SK-N-SH treated with all-trans-retinoic acid at 6 μM for 48 hours (cell line): ENCODE measurements at places on chromosomes 1 and 21.

- ATAC-seq = no peak
Measured at GRCh38 chr1:44827197-44828002, 15.7 kb downstream of the PTCH2 start.

DNA sequence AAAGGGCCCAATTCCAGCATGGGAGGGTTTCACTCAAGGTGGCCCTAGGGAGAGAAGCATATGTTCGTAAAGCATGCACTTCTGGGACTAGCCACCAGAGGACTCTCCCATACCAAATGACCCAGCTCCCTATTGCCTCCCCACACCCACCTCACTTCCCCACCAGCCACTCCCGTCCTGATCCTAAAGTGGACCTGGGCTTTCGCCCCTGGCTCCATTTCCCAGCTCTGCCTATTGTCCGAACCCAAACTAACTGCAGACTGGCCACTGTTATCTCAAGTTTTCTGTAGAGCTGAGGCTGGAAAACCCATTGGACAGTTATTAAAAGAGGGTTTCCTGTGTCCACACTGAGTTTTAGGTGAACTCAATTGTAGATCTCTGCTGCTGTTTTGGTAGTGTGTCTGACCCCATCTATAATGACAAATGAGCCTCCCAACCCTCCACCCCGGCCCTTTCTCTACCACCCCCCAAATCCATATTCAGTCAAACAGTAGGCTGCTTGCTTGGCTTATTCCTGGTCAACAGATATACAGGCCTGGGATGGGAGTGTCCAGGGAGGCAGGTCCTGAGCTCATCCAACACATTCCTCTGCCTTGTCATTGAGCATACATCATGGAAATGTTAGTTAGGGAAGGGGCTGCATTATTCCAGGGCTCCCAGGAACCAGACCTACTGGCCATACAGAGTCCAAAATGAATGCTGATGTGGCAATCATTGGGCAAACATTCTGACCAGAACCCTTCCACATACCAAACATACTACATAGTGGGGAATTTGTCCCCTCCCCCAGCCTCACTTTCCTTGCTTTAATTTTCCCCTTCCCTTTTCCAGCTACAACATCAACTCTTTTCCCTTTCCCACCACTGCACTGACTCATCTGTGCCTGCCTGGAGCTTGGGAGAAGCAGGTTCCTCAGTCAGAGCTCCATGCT, 59.2 kb downstream of the ABCA4 start:
- ATAC-seq = peak; percentile 97

DNA sequence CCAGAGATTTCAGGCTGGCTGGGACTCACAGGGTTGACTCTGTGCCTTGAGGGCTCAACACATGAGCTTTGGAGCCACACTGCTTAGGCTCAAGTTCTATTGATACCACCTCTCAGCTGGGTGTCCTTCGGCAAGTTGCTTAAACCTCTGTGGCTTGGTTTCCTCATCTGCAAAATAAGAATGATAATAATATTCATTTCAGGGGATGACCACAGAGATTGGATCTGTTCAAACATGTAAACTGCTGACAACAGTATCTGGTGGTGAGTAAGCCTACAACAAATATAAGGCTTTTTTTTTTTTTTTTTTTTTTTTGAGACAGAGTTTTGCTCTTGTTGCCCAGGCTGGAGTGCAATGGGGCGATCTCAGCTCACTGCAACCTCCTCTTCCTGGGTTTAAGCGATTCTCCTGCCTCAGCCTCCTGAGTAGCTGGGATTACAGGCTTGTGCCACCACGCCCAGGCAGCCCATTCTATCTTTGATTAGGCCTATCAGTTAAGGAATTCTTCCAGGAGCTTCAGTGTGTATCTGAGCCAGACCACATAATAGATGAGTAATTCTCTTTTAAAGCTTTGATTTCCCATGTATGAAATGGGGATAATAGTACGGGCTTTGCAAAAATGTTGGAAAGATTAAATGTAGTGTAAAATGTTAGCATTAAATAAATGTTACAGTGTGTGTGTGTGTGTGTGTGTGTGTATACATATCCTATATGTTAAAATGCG, 437.6 kb downstream of the PRDM2 start:
- ATAC-seq = no peak

DNA sequence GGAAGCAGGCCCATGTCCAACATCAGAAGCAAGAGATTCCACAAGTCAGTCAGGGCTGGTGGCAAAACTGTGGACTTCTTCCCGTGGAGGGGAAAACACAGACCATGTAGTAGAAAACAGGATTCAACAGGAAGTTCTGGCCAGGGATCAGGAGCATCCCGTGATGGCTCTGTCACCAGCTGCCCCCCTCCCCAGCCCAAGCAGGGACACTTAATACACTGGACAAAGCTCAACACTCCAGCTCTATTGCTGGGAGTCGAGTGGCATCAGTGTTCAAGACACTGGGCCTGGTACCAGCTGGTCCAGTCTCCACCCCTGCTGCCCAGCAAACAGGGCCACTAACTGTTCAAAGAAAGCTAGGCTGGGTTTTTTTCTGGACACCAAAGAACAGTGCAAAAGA, 3.7 kb downstream of the SLC45A3 start:
- no peak for ATAC-seq

GRCh38 chr1:17287130-17287776, 20.7 kb upstream of the PADI4 start:
- peak; percentile 46; the same call in 2 of the 3 replicates for ATAC-seq

GRCh38 chr1:215201283-215201682, 118.7 kb downstream of the KCNK2 start:
- ATAC-seq = no peak

- ATAC-seq = no peak
Measured at GRCh38 chr1:209767096-209767495, 11.2 kb downstream of the TRAF3IP3 start.

- ATAC-seq = no peak
Measured at GRCh38 chr1:155944444-155944799, 3.0 kb downstream of the RXFP4 start.

DNA sequence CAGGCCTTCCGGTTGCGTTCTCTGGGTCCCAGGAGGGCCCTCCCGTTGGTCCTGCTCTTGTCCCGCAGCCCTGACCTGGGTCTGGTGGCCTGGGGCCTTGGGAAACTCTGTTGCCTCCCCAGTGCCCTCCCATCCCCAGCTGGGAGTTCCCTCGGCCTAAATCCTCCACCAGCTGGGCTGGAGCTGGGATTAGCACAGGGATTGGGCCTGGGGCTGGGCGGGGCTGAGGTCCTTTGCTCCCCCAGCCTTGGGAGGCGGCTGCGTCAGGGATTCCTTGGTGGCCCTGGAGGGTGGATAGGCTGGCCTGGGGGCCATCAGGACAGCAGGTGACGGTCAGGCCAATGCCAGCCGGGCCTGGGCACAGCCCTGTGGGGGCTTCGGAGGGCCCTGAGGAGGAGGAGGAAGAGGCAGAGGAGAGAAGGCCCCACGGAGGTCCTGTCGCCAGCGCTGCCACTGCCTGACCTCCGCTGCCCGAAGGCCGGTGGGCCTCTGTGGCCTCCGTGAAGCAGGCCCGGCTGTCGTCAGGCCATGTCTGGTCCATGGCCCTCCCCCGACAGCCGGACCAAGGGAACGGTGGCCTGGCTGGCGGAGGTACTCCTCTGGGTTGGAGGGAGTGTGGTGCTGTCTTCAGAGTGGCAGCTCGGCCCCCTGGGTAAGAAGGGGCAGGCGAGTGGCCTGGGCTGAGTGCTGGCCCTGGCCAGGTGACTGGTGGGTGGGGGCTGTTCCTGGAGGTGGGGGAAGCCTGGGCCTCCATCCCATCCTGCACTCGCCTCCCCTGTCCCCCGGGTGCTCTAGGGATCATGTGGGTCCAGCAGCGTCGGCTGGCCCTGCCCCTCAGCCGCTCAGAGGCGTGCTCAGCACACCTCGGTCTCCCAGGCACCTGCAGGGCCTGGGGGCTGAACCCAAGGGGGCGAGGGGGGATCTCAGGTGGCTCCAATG, at the start of gene PLCH2:
PLCH2 (plus strand) TSS at position 229 of the 939 bp plus-strand sequence; CDS start at position 529, 300 bp downstream.
- no peak for ATAC-seq

DNA sequence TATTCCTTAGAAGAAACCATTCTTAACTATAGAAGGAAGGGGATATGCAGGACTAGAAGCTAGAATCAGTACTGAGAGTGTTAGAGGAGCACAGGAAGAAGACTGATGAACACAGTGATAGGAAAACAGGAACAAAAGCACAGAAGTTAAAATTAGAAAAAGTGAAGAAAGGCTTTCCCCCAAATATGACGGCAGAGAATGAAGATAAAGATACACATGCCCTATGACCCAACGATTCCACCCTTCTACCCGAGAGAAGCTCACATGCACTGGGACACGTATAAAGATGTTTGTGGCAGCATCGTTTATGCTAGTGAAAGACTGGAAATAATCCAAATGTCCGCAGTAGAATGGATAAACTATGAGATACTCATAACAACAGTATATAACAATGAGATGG, 74.2 kb downstream of the DTL start:
- no peak for ATAC-seq

GRCh38 chr1:25763493-25763892, 36.5 kb upstream of the SELENON start:
- no peak for ATAC-seq

GRCh38 chr1:28796352-28797211, 15.4 kb upstream of the OPRD1 start:
- ATAC-seq = no peak

DNA sequence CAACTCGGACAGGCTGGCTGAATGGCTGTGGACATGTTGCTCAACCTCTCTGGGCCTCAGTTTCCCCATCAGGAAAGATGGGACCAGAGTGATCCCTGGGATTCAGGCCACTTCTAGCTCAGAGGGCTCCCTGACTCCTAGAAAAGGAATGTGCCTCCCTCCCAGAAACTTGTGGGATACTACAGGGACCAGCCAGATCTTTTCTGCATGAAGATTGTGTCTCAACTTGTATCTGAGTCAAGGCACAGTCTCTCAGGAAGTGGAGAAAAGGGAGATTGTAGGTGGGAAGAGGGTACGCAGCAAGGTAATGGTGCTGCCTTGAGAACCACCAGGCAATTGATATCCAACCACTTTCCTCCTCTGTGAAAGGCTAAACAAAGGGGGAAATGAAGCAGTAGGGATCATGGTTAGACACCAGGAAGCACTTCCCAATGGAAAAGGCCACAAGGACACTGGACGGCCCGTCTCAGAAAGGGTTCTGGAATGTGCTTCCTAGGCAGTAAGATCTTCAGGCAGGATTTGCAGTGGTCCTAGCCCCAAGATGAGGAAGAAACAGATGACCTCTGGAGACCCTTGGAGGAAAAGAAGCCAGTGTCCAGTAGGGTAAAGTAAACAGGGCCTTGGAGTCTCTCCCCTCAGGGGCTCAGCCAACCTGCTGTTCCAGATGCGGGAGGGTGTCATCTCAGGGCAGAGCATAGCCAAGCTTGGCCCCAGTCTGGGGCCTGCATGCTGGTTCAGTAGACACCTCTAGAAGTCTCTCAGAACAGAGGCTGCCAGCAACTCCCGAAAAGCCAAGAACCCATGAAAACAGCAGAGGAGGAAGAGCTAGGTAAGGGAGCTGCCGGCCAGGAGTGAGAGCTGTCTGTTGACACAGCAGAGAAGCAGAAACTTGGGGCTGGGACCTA, 16.8 kb downstream of the IFFO2 start:
- no peak for ATAC-seq

- ATAC-seq = no peak
Measured at GRCh38 chr1:43334453-43335205, 3.0 kb upstream of the MPL start.

- no peak for ATAC-seq
Measured at GRCh38 chr1:201083741-201084140, 28.5 kb downstream of the CACNA1S start.

- ATAC-seq = no peak
Measured at GRCh38 chr1:184930232-184930631, 44.1 kb downstream of the NIBAN1 start.

- ATAC-seq = no peak
Measured at GRCh38 chr1:236257216-236257615, 24.5 kb downstream of the ERO1B start.

DNA sequence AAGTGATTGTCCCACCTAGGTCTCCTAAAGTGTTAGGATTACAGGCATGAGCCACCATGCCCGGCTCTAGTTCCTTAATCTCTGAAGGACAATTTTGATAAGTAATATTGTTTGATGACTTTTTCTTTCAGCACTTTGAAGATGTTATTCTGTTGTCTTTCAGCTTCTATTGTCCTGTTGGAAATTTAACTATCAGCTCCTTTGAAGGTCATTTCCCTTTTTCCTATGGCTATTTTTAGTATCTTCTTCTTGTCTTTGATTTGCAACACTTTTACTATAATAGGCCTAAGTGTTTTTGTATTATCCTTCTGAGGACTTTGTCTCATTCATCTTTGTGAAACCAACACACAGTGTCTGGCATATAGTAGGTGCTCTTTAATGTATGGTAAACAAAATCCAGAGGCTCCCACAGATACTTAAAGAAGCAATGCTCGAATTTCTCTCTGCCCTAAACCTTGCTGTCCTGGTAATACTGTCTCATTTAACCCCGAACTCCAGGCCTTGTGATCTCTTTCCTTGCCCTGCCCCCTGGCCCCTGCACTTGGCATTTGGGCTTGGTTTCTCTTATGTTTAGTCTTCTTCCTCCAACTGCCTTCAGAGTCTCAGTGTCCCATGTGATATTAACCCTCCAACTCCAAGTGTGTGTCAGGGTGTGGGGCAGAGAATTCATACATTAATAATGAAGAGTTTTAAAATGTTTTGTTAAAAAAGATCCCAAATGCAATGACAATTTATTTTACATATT, 19.0 kb upstream of the AGO1 start:
- ATAC-seq = no peak

DNA sequence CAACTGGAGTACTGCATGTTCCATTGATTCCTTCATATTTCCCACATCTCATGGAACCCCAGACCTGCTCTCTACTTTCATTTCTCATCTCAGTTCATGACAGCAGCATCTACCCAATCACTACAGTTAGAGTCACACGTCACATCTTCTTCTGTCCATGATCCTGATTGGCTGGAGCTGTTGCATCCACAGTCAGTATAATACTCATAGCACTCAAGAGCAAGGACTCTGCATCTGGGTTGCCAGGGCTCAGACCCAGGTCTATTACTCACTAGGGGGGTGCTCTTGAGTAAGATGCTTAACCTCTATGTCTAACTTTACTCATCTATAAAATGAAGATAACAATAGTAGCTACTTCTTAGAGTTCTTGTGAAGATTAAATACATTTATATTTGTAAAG, 4.4 kb upstream of the XPR1 start:
- ATAC-seq = no peak

DNA sequence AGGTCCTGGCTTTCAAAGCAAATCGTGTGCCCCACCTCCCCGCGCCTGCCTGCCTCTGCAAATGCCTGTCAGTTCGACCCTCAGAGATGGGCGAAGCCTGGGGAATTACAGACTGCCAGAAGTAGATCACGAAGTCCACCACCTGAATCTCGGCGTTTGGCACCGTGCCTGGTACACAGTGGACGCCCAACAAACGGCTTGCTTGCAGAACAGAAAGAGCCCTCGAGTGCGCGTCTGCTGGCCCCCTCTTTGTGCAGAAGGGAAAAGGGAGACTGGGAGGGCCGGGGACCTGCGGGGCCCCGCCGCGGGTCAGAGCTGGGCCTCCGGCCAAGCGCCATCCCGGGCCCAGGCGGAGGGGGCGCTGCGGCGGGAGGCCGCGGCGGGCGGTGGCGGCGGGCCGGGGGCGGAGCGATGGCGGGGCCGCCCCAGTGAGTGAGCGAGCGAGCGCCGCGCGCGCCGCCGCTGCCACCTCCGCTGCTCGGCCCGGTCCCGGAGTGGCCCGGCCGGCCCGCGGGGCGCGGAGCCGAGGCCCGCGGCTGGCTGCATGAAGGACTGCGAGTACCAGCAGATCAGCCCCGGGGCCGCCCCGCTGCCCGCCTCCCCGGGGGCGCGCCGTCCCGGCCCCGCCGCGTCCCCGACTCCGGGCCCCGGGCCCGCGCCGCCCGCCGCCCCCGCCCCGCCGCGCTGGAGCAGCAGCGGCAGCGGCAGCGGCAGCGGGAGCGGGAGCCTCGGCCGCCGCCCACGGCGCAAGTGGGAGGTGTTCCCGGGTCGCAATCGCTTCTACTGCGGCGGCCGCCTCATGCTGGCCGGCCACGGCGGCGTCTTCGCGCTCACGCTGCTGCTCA, at the start of gene ZDHHC18:
ZDHHC18 (plus strand) TSS at position 428 of the 845 bp plus-strand sequence; CDS start at position 545, 117 bp downstream.
- ATAC-seq = peak; percentile 81
